ENCODE measurements at places on chromosomes 1 and 21.
A peak's percentile ranks its signal among the peaks of the same experiment; 100 is the strongest.

GRCh38 chr1:4978660-4979390 lies 324.4 kb downstream of the AJAP1 start:
- no peak for DNase-seq

GRCh38 chr1:202029727-202030126 lies 19.3 kb downstream of the ELF3 start:
- no peak for DNase-seq

DNA sequence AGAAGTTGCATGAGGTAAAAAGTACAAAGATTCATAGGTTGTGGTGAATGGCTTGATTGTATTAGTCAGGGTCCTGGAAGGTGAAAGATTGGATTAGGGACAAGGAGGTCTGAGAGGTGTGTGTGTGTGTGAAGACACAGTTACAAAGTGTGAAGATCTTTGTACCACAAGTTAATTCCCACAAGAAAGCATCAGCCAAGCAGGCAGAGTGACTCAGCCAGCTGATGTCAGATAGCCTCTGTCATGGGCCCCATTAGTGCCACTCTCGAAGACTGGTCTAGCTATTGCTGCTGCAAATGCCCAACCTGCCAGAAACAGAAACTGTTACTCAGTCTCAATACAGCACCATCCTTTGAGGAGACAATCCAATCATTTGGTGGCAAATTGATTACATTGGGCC lies 96.5 kb downstream of the DTL start:
- DNase-seq = peak; percentile 36

DNA sequence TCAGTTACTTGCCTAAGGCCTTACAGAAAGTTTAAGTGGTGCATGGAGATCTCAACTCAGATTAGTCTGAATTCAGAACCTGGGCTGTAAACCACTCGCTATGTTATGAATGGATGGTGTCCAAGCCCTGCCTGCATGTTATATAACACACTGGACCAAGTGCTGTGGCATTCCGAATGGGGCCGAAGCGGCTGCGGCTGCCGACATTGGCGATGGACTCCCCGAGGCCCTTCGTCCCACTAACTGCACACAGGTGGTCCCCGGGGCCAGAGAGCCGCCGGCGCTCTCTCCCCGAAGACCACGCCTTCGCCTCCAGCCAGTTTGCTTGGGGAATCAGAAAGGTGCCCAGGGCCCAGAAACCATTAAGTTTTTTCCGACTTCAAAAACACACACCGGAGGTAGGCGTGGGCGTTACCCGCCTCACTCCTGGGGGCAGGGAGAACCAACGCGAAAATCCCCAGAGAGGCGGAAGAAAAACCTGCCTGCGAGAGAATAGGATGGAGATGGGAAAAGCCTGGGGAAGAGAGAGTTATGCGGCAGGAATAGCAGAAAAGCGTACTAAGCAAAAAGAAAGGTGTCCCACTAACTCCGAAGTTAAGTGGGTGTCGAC lies 579 bp upstream of the TENT5C start:
- DNase-seq = no peak

- DNase-seq = peak; percentile 78
Observed at GRCh38 chr1:110203021-110203661, 7.0 kb upstream of the KCNC4 start.

All from stimulated activated naive CD8-positive, alpha-beta T cell treated with anti-CD3 and anti-CD28 coated beads, Interleukin-15, amount 100 ng/mL, for 72 hours (primary cell).